ENCODE measurements at places on chromosomes 6 and 20.

DNA sequence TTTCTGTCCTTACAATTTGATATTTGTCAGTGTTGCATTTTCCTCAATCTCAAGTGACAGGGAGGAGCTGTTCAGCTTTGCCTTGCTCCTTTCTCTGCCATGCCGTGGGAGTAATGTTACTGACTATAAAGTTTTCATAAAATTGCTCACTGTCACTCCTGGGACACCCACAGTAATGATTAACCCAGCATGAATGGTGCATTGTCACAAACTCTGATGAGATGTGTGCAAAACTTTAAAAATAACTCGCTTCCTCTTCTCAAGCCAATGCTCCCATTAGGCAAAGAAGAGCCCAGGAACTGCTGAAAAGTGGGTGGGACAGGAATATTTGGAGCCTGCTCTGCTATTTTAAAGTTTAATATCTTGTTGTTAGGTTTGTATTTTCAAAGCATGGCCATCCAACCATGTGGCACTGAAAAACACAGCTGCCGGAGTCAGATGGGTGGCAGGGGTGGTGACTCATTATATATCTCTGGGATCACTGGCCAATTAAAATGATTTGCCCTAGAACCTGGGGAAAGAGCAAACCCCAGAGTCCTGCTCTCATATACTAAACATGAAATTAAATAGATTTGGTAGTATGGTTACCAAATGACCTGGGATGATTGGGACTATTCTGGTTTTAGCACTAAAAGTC lies 260.1 kb downstream of the BTBD3 start:
- DNase-seq, result no peak

GRCh38 chr20:43287637-43288036 lies 97.9 kb upstream of the PTPRT start:
- no peak for DNase-seq

DNA sequence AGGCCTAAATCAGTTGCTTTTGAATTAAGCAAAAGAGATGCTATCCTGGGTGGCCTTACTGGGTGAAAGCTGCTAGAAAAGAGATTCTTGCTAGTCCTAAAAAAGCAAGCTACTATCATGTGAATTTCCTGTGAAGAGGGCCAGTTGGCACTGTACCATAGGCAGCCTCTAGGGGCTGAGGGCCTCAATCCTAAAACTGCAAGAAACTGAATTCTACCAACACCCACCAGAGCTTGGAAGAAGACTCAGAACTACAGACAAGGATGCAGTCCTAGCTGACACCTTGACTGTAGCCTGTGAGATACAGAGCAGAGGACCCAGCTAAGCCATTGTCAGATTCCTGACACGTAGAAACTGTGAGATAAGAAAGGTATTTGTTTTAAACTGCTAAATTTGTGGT lies 24.5 kb downstream of the CLIC5 start:
- no peak for DNase-seq

GRCh38 chr6:113326781-113327180 lies 530.4 kb upstream of the MARCKS start:
- DNase-seq, result no peak

DNA sequence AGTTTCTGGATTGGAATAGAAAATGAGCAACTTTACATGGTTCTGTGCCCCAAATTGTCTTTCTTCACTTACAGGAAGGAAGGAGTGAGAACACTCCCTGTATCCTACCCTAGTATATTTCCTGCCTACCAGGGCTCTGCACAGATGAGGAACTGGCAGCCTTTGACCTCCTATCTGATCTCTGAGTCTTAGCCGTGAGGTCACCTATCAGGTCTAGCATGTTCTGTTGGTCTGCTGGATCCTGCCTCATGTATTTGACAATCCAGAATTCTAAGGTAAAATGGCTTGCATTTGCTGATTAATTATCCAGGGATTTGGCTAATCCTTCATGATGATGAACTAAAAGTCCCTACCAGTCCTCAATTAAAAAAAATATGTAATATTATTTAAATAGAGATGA lies 35.0 kb upstream of the TRAM2 start:
- no peak for DNase-seq

DNA sequence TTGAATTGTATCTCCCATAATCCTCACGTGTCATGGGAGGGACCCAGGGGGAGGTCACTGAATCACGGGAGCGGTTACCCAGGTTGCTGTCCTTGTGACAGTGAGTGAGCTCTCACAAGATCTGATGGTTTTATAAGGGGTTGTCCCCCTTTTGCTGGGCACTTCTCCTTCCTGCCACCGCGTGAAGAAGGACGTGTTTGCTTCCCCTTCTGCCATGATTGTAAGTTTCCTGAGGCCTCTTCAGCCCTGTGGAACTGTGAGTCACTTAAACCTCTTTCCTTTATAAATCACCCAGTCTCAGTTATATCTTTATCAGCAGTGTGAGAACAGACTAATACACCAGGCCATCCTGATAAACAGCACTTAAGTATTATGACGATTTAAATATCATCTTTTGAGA lies 9.0 kb upstream of the MRGBP start:
- no peak for DNase-seq

GRCh38 chr20:23305098-23305497 lies 45.5 kb upstream of the NXT1 start:
- DNase-seq, result peak; percentile 34

- no peak for DNase-seq
These were observed 21.0 kb upstream of the MYT1 start for GRCh38 chr20:64143018-64143801.

- DNase-seq, result peak; percentile 49
These were observed 2.5 kb downstream of the SMIM13 start for GRCh38 chr6:11096109-11096508.

DNA sequence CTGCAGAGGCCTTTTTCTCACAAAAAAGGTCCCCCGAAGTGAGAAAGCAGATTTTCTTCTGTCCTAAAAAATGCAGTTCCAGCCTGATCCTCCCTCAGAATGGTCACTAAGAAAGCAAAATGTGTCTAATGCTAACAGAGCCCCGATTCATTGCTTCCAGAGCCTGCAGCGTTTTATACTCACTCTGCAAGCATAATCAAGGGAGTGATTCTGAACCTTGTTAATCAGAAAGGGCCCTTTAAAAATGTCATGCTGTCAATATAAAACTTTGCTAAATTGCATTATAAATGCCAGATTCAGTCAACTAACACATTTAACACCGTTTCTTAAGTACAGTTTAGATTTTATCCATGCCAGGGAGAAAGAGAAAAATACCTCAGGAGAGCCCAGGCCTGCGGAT lies 202.8 kb downstream of the CD83 start:
- no peak for DNase-seq

DNA sequence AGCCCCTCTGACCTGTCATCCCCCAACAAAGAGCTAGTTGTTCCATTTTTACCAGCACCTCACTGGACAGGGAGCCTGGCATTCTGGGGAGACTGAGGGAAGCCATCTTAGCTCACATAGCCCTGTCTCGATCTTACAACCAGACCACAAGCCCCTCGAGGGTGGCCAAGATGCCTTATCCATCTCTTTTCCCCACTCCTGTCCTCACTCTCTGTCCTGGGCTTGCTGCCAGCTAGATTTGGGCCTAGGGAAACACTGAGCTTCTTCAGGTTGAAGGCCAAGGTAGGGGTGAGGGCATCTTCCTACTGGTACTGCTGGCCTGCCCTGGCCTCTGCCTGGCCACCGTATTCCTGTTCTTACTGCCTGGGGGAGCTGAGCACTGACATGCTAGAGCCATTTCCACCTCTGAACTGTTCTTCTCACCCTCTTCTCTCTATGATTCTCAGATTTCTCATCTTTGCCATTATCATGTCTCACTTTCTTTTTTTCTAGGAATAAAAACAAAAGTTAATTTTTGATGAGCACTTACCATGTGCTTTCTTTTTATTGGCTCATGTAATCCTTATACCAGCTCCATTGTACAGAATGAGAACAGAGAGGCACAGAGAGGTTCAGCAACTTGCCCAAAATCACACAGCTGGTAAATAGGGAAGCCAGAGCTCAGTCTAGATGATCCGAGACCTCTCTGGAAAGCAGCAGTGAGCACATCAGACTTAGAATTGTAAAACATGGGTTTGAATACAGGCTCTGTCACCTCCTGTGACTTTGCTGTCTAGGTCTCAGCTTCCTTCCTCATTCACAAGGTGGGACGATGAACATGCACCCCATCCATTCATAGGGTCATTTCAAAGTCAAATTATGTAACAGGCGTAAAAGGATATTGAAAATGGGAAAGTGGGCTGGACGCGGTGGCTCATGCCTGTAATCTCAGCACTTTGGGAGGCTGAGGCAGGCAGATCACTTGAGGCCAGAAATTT lies 28.7 kb downstream of the FGD2 start:
- no peak for DNase-seq

DNA sequence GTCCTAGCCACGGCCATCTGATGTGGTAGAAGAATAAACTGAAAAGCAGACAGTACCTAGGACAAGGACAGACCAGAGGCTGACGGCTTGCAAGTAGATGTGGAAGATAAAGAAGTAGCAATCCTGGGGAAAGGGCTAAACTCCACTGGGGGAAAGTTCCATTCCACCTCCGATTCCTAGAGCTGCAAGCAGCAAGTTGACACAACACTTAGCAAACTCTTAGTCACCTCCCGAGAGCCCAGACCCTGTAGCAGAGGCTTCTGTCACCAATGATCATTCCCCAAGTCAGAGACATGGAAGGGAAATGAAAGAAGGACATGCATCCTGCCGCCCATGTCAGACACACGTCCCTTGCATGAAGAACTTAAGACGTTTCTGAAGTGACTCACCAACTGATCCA lies 99.2 kb upstream of the RPS6KA2 start:
- no peak for DNase-seq

- DNase-seq, result no peak
These were observed 204.2 kb downstream of the KCNQ5 start for GRCh38 chr6:72826037-72826436.

DNA sequence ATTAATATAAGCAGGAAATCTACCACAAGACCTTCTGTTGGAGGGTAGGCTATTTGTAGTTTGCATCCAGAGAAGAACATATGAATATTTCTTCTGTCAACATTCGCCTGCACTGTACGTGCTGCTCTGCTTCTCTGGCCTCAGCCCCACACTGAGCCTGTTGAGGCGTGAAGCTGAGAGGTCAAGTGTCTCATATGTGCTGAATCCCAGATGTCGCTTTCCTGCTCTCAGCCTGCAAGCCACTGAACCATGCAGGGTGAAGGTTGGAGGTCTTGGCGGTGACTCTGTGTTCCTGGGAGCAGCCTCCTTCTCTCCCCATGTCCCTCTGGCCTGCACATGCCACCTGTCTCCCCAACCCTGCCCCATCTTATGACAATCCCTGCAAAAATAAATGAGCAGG lies 83.6 kb downstream of the TMEM170B start:
- no peak for DNase-seq

- DNase-seq, result no peak
These were observed 115.6 kb upstream of the ADTRP start for GRCh38 chr6:11894212-11894611.

DNA sequence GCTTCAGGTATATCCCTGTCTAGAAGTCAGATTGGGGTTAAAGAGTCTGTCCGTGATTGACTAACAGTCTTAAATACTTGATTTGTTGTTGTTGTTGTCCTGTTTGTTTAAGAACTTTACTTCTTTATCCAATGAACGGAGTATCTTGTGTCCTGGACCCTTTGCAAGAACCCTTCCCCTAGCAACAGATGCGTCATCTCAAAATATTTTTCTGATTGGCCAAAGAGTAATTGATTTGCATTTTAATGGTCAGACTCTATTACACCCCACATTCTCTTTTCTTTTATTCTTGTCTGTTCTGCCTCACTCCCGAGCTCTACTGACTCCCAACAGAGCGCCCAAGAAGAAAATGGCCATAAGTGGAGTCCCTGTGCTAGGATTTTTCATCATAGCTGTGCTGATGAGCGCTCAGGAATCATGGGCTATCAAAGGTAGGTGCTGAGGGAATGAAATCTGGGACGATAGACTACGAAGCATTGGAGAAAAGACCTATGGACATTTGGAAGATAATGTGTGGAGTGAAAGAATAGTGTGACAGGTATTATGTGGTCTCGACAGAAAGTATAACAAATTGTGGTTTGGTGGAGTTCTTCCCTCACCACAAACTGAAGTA lies at the start of gene HLA-DRA:
Gene HLA-DRA (plus strand): TSS at position 286 of the 613 bp plus-strand sequence. CDS start 64 bp downstream, at position 350.
- peak; percentile 21 for DNase-seq

DNA sequence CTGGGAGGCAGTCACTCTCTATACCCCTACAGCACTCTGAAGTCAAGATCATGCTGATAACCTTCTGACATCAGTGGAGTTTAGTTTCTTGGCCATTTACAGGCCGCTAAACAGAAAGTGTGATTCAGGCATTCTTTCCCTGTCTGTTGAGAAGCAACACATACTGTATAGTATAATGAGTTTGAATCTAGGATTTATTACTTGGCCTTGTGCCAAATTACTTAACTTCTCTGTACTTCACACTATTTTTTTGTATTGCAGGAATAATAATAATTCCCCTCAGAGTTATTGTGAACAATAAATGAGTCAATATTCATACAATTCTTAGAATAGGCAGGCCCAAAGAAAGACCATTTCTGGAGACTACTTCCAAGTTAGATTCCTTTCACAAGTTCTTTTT lies 4.1 kb downstream of the ZNF391 start:
- no peak for DNase-seq

- DNase-seq, result no peak
These were observed 740 bp downstream of the NELFCD start for GRCh38 chr20:58981628-58982364.

- no peak for DNase-seq
These were observed 16.3 kb upstream of the VEGFA start for GRCh38 chr6:43753570-43754183.

GRCh38 chr6:145076115-145076841 lies 659.0 kb downstream of the EPM2A start:
- DNase-seq, result no peak

DNA sequence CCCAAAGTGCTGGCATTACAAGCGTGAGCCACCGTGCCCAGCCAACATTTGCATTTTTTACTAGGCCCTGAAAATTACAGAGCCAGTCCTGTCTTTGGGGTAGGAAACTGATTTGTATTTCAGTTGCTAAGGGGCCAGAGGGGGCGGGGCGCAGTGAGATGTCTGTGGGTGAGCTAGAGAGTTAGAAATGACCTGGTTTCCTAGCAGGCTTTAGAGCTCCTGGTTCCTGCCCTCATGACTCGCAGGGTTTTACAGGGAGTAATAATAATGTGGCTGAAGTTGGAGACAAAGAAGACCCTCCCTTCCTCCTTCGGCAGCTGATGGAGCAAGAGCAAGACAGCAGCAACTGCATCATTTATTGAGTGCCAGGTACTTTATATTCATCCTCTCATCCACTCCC lies 131.5 kb downstream of the TFAP2C start:
- DNase-seq, result no peak

- DNase-seq, result peak; percentile 56
These were observed 15.7 kb upstream of the IGF2R start for GRCh38 chr6:159953091-159953601.

- peak; percentile 46 for DNase-seq
These were observed 75.4 kb upstream of the ECI2 start for GRCh38 chr6:4210629-4211419.

- no peak for DNase-seq
These were observed 131.3 kb downstream of the GMDS start for GRCh38 chr6:2114100-2114499.

- no peak for DNase-seq
These were observed 29.9 kb downstream of the FBXO30 start for GRCh38 chr6:145784683-145785082.

Measured in fibroblast of the conjunctiva (primary cell).